Left kidney (tissue), 8 donors: ENCODE measurements at places on chromosomes 7 and 10. TPM values are rescaled to one million over a fixed set of nuclear protein-coding genes. Genes with fewer than 3 reads are reported as not detected.

DNA sequence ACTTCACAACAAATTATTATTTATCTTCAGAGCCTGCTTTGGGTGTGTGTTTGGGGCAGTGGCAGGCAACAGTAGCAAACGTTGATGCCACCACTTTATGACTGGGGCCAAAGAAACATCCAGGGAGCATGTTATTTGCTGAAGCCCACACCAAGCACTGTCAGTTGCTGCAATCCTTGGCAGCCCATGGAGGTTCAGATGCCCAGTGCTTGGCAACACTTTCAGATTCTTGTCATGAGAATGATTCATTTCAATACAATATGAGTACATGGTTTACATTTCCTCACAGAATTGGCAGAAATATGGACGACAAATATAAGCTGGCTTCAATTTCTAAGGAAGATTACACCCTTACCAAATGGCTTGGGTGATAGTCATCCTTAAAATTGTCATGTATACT lies 46.5 kb upstream of the GLI3 start:
- no peak for DNase-seq

DNA sequence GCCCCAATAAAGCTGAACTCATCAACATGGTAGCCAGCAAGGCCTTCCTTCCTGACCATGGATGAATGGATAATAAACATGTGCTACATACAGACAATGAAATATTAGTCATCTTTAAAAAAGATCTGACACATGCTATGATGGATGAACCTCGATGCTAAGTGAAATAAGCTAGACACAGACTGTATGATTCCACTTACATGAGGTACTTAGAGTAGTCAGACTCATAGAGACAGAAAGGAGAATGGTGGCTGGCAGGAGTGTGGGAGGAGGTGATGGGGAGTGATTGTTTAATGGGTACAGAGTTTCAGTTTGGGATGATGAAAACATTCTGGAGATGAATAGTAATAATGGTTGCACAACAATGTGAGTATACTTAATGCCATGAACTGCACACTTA lies 114.1 kb upstream of the SORCS3 start:
- no peak for DNase-seq

DNA sequence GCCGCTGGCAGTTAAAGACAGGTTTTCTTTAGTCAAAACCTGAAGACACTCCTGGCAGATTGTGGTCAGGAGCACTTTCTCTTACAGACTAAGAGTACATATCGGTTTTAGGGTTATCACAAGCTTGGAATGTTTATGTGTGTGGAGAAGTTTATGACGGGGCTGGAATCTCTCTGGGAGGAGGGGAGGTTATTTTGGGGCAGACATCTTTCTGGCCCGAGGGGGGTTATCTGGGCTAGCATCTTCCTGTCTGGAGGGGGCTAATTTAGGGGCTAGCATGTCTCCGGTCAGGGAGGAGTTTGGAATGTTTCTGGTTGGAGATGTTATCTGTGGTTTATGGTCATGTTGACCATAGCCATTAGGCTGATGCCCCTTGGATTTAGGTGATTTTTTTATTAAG lies 141.2 kb upstream of the KIF5B start:
- no peak for DNase-seq

DNA sequence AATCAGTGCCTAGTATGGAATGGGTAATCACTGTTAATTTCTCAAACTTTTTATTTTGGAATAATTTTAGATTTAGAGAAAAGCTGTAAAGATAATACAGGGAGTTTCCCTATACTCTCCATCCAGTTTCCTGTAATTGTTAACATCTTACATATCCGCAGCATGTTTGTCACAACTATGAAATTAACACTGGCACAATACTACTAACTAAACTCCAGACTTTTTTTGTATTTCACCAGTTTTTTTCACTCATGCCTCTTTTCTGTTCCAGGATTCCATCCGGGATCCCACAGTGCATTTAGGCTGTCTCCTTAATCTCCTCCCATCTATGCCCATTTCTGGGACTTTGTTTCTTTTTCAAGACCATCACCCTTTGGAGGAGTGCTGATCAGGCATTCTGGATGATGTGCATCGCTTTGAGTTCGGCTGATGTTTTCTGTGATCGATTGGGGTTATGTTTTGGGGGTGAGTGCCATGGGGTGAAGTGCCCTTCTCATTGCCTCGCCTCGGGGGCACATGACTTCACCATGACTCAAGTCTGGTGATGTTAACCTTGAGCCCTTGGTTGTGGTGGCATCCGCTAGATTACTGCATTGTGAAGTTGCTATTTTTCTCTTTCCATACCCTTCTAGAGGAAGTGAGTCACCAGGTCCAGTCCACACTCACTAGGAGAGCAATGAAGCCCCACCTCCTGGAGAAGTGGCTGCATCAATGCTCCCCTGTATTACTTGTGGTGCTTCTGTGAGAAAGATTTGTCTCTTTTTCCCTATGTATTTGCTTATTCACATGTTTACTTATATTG lies 43.9 kb upstream of the GRB10 start:
- no peak for DNase-seq

DNA sequence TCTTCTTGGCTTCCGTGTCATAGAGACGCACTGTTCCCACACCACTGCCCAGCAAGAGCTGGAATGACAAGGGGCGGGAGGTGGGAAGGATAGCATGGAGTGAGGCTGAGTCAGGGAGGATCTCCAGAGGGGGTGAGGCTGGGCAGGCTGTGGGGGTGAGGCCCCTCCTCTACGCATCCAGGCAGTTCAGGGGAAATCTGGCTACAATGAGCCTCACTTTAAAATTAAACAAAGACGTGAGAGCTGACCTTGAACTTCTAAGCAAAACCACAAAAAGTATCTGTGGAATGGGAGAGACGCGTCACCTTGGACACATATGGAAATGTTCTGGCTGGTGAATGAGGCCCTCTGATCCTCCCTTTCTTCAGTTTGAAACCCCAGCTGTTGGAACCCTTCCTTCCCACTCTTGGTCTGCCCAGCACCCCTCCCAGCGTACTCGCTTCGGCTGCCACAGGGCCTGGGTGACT lies 17.7 kb downstream of the WDR91 start:
- DNase-seq = no peak

- peak; percentile 8 for DNase-seq
These were observed 361.7 kb upstream of the ETV1 start for GRCh38 chr7:14351167-14351566.

DNA sequence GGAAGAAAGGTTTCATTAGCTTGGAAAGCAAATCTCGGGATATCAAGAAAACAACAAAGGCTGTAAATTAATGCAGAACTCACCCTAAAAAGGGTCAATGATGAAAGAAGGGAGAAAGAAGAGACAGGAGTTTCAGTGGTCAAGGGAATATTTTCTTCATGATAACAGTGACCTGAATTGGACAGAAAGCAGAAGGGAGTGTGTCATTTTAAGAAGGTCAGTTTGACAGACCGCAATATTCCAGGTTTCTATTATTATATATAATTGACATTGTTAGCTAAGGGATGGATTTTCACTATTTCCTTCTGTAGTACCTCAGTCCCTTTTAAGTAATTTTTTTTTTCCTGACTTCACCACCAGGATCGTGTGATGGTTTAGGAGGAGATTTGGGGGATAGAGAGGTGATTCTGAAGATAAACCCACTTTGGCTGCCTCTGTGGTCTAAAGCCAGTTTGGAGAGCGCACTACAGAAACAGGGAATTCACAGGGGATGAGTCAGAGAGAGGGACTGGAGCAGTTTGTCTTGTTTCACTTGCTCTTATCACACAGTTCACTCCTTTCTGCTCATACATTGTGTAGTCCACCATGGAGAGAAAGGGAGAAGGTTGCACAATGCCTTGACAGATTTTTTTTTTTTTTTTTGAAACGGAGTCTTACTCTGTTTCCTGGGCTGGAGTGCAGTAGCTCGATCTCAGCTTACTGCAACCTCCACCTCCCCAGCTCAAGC lies 417.9 kb downstream of the AUTS2 start:
- DNase-seq = no peak

DNA sequence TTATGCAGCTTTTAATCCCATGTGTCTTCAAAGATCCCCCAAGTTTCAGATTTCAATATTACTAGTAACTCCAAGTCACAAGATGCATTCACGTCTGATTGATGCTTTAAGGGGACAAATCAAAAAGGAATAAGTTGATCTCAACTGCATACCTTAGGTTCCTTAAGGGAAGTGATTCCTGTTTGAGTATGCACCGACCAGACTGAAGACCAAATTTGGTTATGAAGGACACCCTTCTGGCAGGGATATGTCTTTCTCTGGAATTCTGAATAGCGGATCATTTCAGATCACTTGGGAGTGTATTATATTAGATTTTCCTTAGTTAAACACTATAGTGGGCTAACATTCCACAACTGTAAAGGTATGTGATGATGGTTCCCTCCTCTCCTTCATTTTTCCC lies 4.3 kb downstream of the KIF5B start:
- no peak for DNase-seq

GRCh38 chr7:70810558-70811139 lies 321.3 kb upstream of the GALNT17 start:
- no peak for DNase-seq

DNA sequence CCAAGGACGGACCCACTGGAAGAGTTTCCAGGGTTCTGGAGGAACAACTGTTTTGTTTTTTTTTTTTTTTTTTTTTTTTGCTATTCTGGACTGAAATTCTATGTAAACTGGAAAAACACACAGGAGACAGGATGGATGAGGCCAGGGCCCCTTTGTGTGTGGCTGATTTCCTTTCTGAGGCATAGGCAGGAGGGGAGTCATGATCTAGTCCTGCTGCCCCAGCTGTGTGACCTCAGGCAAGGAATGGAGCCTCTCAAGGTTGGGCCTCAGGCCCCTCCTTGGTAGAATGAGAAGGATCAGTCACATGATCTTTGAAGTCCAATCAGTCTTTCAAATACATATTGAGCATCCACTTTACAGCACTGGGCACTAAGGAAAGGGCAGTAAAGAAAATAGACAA lies 87.6 kb downstream of the SH3PXD2A start:
- DNase-seq = no peak

DNA sequence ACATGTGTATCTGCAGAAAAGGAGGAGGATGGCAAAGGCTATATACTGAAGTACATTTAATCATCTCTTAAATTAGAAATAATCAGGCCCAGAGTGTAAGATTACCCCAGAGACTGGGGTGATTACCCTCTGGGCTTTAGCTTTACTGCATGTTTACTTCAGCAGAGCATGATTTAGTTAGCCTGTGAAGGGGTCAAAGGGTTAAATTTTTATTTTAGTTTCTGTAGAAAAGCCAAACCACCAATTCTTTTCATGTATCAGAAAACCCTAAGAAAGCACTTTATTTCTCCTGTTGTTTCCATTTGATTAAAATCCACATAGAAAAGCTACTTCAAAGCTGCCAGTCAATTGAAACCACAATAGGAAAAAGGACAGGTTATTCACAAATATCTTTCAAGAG lies 101.5 kb upstream of the LSM8 start:
- no peak for DNase-seq

DNA sequence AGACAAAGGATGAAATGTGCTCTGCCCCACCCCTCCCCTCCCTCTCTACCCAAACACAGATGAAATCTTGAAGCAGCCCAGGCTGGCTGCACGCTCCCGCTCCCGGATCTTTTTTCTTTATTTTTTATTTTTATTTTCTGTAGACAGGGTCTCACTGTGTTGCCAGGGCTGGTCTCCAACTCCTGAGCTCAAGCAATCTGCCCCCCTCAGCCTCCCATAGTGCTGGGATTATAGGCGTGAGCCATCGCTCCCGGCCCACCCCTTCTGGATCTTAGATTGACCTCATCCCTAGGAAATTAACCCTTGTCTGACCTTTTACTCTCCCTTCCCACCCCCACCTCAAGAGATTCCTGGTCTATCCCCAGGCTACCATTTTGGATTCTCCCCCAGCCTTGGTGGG lies 14.3 kb downstream of the TACR2 start:
- no peak for DNase-seq

The FAM24A gene
- polyA plus RNA-seq = not detected

The C10orf67 gene
- 2.7 TPM for polyA plus RNA-seq

The C7orf57 gene
- 0.95 TPM for polyA plus RNA-seq

The ABCC2 gene
- polyA plus RNA-seq = 15.2 TPM

The TDRD1 gene
- polyA plus RNA-seq = 0.05 TPM

The ARPC1A gene
- polyA plus RNA-seq = 108 TPM
